ENCODE measurements at places on chromosomes 2 and 18.

GRCh38 chr18:53551868-53552426 is 672.5 kb downstream of the MBD2 start:
- no peak for DNase-seq

DNA sequence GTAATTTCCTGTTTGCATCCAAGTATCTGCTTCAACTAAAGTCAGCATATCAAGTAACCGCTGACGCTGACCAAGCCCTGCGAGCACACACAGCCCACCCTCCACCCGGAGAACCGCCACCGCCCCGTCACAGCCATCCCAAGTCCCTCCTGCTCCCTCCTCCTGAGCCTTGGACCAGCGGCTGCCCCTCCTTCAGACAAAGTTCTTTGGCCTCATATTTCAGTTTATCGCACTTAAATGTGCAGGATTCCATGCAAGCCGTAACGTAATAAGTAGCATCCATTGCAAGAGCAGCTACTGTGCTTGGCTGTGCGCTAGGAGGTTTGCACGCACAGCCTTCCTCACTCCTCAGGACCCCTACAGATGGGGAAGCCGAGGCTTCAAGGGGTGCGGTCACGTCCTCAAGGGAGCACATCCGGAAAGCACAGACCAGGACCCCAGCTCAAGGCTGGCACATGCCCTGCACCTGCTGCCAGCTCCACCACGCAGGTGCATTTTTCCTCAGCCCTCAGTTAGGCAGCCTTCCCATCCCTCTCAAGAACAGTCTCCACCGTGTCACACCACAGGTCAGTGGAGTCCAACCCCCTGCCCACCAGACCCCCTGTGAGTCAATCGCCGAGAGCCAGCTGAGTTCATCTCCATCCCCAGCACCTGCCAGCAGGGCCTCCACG is 17.1 kb downstream of the PXDN start:
- DNase-seq, result no peak

- DNase-seq, result no peak
These were observed 5.7 kb upstream of the MBP start for GRCh38 chr18:77138270-77138669.

GRCh38 chr2:24010477-24011249 is 778 bp downstream of the MFSD2B start:
- no peak for DNase-seq

DNA sequence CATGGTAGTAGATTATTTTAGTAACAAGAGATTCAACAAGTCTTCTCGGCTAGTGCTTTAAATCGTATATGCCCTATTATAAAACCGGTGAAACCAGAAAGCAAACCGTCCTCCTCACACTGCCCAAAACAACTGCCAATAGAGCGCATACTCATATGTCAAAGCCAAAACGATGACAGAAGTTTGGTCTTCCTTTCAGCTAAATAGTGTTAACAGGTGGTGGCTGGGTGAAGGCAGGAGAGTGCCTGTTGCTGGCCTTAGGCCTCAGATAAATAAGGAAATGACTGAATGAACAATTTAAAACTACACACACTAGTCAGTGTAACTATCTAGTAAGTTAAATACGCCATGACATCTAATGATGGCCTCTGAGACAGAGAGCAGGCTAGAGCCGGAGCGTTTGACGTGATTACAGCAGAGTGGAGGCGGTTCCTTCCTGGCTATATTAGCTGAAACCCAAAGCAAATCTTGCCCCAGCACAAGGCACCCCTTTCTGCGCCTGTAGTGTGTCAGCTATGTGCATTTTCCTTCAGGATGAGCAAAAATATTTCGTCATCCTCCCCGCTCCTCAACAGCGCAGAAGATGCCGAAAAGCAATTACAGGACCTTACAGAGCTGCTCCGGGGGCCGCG is 1.6 kb downstream of the LONRF2 start:
- peak; percentile 18 for DNase-seq

DNA sequence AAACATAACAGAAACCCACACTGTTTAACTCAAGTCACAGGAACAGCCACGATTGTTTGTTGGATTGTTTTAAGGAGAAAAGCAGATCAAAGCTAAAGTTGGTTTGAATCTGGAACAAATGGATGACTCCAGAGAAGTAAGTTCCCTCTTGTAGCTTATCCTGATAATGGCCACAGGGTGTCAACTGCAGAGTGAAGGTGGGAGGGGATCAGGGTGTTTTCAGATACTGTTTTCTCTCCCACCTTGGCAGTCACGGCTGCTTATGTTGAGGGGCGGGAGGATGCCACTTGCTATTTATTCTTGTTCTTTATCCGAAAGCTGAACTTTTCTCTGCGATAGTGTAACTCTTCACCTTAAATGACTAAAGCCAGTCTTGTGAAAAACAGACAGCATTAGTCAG is 36.5 kb upstream of the INPP4A start:
- no peak for DNase-seq

- no peak for DNase-seq
These were observed 92.0 kb downstream of the LRP1B start for GRCh38 chr2:142038826-142039225.

- DNase-seq, result no peak
These were observed 6.2 kb downstream of the DNAJB2 start for GRCh38 chr2:219285373-219285735.

- DNase-seq, result peak; percentile 13
These were observed 517.5 kb downstream of the STK39 start for GRCh38 chr2:167729911-167730310.

GRCh38 chr2:115650827-115651226 is 1208.4 kb downstream of the DPP10 start:
- DNase-seq, result no peak

- no peak for DNase-seq
These were observed 42.1 kb downstream of the ST6GAL2 start for GRCh38 chr2:106843910-106844250.

GRCh38 chr2:233117811-233118647 is 57.9 kb downstream of the INPP5D start:
- DNase-seq, result no peak

DNA sequence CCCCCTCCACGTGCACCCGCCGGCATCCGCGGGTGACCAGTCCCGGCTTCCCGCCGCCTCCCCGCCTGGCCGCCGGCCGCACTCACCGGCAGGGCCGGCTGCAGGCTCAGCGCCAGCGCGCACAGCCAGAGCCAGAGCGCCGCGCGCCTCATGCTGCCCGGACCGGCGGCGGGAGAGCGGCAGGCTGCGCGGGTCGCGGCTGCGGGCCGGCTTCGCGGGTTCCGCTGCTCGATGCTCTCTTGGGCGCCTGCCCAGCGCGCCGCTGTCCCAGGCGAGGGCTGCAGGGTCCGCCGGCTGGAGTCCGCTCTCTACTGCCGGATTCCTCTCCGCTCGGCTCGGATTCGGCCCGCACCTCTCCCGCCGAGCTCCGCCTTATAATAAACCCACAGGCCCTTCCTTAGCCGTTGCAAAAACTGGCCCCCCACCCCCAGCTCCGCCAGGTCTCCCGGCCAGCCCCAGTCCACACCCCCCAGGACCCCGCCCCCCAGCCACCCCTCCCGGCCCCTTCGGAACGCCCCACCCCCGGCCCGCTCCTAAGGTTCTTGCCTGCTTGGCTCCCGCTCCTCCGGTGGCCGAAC is at the start of gene SDC1:
SDC1 (minus strand) TSS at position 415 of the 578 bp plus-strand sequence; CDS start at position 152, 263 bp downstream.
- DNase-seq, result peak; percentile 15

GRCh38 chr2:68196120-68196716 is 38.5 kb downstream of the PNO1 start:
- no peak for DNase-seq

- no peak for DNase-seq
These were observed 201.2 kb downstream of the NBAS start for GRCh38 chr2:15359716-15360531.

GRCh38 chr2:31253356-31254131 is 19.6 kb downstream of the EHD3 start:
- DNase-seq, result no peak

GRCh38 chr2:102109016-102109415 is 33.5 kb upstream of the IL1R1 start:
- no peak for DNase-seq

- no peak for DNase-seq
These were observed 124.0 kb downstream of the KYNU start for GRCh38 chr2:143001501-143001900.

GRCh38 chr2:2805263-2805662 is 474.2 kb upstream of the MYT1L start:
- no peak for DNase-seq

GRCh38 chr2:239607517-239608191 is 206.8 kb upstream of the HDAC4 start:
- DNase-seq, result no peak

GRCh38 chr2:222451224-222451674 is 26.9 kb downstream of the SGPP2 start:
- no peak for DNase-seq
